ENCODE measurements at places on chromosomes 3 and 15.

DNA sequence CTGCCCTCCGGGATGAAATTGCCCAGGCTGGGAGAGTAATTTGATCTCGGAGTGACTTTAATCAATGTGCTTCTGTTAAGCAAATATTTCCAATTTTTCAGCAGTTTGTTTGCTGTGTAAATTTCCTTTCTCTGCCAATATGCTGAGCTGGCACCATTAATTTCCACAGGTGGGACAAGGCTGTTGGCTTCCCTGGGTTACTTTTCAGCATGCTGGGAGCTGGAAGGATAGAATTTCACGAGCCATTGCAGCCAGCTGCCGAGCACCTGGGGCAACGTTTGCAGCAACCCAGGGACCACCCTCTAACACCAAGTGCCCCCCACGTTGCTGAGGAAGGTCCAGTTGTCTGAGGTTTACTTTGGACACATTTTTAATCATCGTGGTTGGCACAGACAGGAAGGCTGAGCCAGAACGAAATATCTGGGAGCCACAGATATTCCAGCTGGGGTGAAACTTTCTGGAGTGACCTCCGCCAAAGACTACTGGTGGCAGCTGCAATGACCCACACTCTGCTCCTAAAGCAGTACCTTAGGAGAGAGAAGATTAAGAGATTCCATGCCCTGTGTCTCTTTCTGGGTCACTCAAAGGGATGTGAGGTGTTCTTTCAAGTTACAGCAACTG lies 293.3 kb upstream of the RGMA start:
- no peak for DNase-seq

DNA sequence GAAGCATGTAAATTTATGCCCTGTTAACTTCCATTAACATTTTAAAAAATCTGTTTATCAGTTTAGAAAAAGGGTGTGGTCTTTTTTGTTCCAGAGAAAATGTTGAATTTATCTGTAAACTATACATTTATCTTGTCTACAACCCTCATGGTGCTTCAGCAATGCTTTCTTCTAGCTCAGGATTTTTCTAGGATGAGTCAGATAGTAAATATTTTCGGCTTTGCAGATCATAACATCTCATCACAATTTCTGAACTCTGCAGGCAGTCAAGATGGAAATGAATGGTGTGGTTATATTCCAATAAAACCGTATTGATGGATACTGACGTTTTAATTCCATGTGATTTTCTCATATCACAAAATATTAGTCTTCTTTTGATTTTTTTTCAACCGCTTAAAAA lies 70.5 kb upstream of the FOXB1 start:
- no peak for DNase-seq

- no peak for DNase-seq
These were observed 264.2 kb downstream of the NFKBIZ start for GRCh38 chr3:102113421-102114041.

DNA sequence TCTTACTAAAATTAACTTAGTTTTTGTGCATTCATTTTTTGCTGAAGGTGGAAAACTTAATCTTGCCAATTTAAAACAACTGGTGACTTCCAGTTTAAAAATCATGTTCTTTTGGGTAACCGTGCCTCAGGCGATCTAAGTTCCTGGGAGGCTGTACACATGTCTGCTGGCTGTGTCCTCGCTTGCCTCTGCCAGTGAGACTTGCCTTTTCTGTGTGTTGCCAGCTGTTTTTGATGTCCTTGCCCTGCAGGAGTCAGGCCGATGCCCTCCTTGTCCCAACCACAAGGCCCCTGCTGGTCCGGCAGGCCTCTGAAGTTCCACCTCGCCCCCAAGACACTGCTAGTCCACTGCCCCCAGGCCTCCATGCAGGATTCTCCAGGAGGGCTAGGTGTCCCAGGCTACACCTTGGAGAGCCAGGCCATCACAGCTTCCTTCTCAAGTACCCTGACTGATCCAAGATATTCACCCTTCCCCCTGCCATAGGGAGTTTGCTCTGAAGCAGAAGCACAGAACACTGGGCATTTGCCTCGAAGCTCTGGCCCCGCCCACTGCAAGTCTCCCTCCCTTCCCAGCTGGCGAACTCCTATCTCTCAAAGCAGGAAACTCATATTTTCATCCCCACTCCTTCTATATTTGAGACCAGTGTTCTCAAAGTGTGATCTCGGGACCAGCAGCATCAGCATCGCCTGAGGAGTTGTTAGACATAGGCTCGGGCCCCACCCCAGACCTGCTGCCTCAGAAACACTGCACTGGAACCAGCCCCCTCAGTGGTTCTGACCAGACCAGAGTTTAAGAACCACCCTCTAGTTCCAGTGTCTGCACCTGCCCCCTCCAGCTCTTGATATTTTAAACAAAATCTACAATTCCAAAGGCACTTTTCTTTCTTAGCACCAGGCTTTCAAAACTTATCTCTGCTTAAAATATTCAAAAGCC lies 185.8 kb upstream of the UBE2E1 start:
- no peak for DNase-seq

DNA sequence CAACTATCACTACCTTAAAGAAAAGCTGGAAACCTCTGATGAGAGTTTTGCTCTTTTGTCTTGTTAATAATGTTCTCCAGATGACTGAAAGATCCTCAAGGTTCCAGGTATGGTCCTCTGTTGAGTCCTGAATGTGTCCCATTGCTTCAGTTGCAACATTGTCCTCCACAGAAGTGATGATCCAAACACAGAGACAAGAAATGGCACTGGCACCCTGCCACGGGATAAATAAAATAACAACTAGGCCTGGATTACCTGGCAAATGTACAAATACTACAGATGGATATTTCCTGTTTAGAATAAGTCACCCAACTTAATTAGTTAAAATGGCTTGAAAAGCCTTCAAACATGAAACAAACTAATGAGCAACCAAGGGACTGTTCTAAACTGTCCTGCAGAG lies 58.3 kb downstream of the EIF3J start:
- no peak for DNase-seq

DNA sequence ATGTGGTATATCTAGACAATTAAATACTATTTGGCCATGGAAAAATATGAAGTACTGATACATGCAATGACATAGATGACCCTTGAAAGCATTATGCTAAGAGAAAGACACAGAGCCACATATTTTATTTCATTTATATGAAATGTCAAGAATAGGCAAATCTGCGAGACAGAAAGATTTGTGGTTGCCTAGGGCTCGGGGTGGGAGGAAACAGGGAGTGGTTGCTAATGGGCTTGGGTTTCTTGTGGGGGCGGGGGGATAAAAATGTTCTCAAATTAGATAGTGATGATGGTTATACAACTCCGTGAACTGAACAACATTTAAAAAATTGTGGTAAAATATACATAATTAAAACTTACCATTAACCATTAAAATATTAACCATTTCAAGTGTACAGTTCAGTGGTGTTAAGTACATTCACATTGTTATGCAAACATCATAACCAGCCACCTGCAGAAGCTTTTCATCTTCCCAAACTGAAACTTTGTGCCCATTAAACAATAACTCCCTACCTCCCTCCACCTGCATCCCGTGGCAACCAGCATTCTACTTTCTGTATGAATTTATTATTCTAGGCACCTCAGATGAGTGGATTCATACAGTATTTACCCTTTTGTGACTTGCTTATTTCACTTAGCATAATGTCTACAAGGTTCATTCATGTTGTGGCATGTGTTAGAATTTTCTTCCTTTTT lies 24.3 kb upstream of the ANP32A start:
- DNase-seq: no peak

GRCh38 chr3:170953229-170953628 lies 44.8 kb upstream of the EIF5A2 start:
- DNase-seq: no peak

- no peak for DNase-seq
These were observed 874 bp upstream of the ERC2 start for GRCh38 chr3:56469141-56469540.

- DNase-seq: no peak
These were observed 11.2 kb downstream of the CNTN3 start for GRCh38 chr3:74603292-74603691.

DNA sequence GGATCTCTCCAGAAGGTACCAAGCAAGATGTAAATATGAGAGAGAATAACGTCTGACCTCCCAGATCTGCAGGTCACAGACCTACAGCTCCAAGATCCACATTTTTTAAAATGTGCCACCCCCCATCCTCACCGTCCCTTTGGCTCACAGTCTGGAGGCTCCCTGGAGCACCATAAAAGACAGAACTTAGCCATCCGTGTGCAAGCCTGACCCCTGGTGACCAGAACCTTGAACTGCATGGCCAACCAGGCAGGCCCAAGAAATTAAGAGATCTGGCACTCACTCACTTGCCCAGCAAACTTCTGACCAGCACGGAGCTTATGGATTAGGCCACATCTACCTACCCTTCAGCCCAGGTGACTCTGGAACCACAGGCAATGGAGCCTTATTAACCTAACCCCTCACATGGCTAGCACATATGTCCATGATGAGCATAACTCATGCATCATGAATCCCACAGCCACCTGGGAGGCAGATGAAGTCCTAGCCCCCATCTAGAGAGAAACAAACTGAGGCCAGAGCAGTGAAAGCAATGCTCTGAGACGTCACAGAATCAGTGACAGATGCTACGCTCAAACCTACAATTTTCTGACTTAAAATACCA lies 275.3 kb downstream of the UACA start:
- DNase-seq: peak; percentile 47

DNA sequence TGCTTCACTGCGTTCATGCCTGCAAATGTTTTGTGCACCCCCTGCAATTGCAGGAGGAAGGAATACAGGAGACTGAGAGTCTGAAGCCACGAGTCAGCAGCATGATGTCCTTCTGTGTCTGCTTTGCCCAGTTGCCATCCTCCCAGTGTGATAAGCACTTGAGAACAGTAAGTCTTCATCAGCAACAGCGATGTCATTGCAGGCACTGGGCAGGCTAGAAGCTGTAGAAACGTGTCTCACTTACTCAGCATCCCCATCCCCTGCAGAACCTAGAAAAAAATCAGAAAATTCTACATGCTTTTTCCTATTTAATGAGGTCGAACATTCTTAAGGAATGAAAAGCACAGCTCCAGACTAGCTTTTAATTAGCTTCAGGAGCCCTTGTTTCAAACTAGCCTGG lies 156.5 kb upstream of the LPP start:
- no peak for DNase-seq

GRCh38 chr15:66505818-66506217 lies 692 bp downstream of the ZWILCH start:
- DNase-seq: no peak

- DNase-seq: no peak
These were observed 6.6 kb upstream of the TTLL3 start for GRCh38 chr3:9803494-9803893.

DNA sequence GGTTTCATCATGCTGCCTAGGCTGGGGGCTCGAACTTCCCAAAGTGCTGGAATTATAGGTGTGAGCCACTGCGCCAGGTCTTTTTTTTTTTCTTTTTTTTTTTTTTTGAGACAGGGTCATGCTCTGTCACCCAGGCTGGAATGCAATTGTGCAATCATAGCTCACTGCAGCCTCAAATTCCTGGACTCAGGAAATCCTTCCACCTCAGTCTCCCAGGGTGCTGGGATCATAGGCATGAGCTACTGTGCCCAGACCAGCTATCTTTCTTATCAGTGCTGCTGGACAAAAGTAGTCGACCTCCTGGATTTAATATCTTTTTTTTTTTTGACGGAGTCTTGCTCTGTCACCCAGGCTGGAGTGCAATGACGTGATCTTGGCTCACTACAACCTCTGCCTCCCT lies 60.8 kb downstream of the TFDP2 start:
- DNase-seq: no peak

DNA sequence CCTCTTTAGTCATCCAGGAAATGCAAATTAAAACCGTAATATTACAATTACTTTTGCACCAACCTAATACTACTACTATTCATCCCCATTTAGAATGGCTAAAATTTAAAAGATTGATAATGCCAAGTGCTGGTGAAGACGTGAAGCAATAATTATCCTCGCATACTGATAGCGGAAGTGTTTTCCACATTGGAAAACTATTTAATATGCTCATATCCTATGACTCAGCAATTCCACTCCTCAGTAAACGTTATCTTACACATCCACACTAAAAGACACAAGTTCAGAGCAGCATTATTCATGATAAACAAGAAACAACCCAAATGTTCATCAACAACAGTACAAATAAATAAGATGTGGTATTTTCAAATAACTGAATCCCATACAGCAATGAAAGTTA lies 70.6 kb downstream of the VPS13C start:
- no peak for DNase-seq

DNA sequence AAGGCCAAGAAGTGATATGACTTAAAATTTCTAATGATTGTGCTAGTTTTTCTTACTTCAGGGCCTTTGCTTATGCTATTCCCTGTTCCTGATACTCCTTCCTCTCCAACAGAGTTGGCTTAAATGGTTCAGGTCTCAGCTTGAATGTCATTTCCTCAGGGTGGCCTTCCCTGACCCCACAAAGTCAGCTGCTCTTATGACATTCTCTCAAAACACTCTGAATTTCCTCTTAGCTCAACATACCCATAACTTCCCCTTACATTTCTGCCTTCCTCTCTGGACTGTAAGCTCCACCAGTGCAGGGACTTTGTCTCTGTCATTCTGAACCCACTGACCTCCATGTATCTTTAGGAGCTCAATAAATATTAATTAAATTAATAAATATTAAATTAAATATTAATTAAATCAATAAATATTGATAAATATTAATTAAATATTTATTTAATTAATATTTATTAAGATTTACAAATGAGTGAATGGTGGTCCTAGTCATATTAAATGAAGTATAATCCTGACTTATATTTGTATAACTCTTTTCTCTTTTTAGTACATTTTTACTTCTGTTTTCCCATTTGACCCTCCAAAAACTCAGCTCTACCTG lies 17.9 kb upstream of the TMCC1 start:
- DNase-seq: no peak

DNA sequence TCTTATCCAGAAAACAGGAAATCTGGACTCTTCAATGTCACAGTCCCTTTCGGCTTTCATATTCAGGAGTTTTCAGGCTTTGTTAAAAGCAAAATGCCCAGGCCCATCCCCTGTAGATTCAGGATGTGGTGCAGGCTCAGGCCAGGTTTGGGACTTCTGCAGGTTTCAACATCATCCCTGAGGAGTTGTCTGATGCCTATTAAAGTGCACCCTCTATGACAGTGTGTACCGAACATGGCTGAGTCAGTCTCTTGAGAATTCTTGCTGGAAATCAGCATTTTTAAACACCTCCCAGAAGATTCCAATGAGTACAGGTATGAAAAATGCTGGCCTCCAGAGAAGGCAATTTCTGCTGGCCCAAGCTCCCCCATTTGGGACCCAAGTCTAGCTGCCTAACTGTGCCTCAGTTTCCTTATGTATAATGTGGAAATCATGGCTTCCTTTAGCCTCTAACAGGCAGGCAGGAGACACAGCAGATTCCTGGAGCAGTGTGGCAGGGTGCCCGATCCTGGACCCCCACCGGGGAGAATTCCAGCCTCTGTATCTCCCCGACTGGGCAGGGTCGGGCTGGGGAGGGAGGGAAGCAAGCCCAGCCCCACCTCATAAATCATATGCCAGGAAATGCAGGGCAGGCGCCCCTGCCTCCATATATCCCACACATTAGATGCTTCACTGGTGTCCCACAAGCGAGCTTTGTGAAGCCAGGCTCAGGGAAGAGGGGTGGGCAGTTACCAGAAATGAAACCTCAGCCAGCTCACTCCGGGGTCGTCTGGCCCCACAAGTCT lies 44.4 kb upstream of the SLC6A11 start:
- no peak for DNase-seq

- DNase-seq: no peak
These were observed 26.5 kb downstream of the TRAT1 start for GRCh38 chr3:108849075-108849474.

All from effector memory CD4-positive, alpha-beta T cell (primary cell).